Hematopoietic multipotent progenitor cell treated with erythropoietin and hydrocortisone succinate and interleukin-3 and kit ligand, for 17 days (in vitro differentiated cells): ENCODE measurements at places on chromosomes 16 and 17.

DNA sequence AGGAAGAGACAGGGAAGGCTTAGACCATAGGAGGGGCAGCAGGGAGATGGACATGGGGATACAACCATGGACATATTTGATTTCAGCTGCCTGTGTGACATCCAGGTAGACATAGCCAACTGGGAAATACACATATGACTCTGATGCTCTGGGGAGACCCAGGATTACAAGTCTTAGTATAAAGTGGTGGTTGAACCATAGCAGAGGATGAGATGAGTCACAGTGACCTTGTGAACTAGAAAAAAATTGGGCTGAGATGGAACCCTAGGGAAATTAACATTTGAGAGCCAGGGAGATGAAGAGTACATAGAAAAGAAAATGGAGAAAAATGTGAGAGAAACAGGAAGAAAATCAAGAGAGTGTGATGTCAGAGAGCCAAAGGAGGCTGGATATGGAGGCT, 10.2 kb downstream of the MARCHF10 start:
- no peak for DNase-seq

DNA sequence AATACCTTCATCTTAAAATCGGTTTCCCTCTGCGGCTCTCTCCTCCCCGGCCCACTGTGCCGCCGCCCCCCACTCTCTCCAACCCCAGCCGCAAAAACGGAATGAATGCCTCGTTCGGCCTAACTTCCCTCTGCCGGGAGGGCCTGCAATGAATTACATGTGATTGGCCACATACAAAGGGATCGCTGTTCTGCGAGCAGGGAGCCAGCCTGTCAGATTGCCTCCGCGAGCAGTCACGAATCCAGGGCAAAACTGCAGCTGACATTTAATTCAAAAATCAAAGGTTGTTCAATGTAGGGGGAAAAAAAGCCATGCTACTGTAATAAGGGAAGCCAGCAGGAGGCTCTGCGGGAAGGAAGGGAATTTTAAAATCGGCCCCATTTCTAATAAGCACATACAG, 84.9 kb downstream of the TBC1D16 start:
- no peak for DNase-seq

GRCh38 chr17:10614536-10615155, 42.5 kb downstream of the MYH3 start:
- DNase-seq, result no peak

GRCh38 chr16:15947983-15948509, 1.4 kb upstream of the ABCC1 start:
- DNase-seq, result no peak
